HT-29 (cell line): ENCODE measurements at places on chromosomes 12 and 14. TPM values are rescaled to one million over a fixed set of nuclear protein-coding genes. Genes with fewer than 3 reads are reported as not detected.

DNA sequence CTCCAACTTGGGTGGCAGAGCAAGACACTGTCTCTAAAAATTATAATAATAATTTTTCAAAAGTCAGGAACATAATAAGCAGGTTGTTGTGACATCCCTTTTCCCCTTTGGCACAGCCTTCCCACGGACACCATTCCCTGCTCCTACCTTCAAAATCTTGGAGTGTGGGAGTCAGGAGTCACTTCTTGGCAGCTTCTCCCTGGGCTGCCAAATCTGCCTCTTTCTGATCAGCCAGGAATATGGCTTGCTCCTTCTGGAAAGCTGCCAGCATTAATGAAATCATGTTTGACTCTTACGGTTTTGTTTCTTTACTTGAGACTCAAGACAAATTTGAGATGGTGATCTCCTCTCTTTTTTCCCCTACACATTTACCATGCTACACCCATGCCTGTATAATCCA is 391.4 kb upstream of the SYT1 start:
- DNase-seq: no peak

- DNase-seq: no peak
Measured at GRCh38 chr12:62834406-62834805, 100.5 kb downstream of the PPM1H start.

DNA sequence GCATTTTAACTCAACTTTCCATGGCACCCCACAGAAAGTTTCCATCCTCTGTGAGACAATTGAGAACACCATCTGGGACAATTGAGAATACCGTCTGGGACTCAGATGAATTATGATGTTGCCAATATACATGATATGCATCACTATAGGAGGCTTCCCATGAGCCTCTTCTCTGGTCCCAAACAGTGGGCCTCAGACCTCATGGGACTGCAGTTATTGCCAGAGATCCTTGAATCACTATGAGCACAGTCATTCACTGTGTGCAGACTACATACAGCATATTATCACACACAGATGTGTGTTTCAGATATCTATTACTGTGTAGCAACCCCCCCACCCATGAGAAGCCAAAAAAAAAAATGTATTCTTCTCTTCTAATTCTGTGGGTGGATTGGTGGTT is 134.4 kb downstream of the GXYLT1 start:
- no peak for DNase-seq

DNA sequence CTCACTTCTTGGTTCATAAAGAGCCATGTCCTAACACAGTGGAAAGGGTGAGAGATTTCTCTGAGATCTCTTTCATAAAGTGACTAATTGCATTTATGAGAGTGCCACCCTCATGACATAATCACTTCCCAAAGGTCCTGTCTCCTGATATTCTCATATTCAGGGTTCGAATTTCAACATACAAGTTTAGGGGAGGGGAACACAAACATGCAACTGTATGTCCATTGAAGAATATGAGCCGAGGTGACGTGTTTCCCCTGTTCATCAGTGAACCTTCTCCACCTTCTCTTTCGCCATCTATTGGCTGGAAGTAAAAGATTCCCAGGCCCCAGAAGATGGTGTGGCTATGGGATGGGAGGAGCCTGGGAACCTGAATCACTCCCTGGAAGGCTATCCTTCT is 354.2 kb upstream of the ATP2B1 start:
- peak; percentile 41 for DNase-seq

DNA sequence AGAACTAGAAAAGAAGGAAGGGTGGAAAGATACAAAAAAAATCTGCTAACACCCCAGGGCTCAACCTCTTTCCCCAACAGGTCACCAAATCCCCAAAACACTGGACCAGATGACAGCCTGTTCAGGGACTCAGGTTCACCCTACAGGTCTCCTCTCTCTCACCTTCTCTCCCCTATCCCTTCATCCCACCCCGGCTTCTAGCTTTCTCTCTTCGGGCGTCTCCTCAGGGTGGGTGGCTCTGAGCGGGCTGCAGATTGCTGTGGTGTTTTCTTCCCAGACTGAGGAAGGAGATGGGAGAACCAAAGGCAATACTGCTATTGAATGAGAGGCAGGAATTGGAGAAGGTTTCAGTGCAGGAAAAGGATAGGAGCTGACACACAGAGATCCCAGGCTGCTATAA is 39.3 kb downstream of the ANO2 start:
- no peak for DNase-seq

DNA sequence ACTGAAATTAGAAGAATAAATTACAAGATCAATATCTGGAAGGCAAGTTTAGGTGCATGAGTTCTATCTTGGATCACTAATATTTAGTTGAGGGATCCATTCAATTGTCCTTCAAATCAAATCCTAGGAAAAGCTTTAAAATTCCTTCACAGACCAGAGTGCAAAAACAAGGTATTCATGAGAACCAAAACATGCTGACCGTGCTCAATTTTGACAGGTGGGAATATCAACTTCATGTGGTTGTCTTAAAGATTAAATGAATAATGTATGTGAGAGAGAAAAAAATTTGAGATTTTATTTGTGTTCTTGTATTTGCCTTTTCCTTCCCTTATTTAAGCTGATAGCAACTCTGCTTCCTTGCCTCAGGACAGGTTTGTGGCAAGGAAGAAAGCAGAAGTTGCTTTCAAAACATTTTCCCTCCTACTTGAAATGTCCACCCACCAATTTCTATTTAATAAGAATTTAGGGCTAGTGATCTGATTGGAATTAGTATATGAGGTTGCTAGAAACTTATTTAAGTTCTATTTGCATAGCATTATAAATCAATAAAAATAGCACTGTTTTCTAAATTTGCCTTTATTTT is 4.9 kb upstream of the PPP1R12A start:
- DNase-seq: no peak

GRCh38 chr12:94961256-94961824 is 42.2 kb downstream of the NDUFA12 start:
- no peak for DNase-seq

The UNC79 gene
- not detected in 2 replicates for total RNA-seq

The HOXC11 gene
- total RNA-seq: not detected in 2 replicates

The GLS2 gene
- 5.7 and 6.9 TPM in 2 replicates for total RNA-seq

- no peak for DNase-seq
Measured at GRCh38 chr14:100536121-100536510, 51.1 kb downstream of the BEGAIN start.

The TIGAR gene
- total RNA-seq: 2.2 and 4.6 TPM in 2 replicates
